Liver (tissue), 10 donors: ENCODE measurements at places on chromosomes 6 and 20. TPM values are rescaled to one million over a fixed set of nuclear protein-coding genes. Genes with fewer than 3 reads are reported as not detected.

DNA sequence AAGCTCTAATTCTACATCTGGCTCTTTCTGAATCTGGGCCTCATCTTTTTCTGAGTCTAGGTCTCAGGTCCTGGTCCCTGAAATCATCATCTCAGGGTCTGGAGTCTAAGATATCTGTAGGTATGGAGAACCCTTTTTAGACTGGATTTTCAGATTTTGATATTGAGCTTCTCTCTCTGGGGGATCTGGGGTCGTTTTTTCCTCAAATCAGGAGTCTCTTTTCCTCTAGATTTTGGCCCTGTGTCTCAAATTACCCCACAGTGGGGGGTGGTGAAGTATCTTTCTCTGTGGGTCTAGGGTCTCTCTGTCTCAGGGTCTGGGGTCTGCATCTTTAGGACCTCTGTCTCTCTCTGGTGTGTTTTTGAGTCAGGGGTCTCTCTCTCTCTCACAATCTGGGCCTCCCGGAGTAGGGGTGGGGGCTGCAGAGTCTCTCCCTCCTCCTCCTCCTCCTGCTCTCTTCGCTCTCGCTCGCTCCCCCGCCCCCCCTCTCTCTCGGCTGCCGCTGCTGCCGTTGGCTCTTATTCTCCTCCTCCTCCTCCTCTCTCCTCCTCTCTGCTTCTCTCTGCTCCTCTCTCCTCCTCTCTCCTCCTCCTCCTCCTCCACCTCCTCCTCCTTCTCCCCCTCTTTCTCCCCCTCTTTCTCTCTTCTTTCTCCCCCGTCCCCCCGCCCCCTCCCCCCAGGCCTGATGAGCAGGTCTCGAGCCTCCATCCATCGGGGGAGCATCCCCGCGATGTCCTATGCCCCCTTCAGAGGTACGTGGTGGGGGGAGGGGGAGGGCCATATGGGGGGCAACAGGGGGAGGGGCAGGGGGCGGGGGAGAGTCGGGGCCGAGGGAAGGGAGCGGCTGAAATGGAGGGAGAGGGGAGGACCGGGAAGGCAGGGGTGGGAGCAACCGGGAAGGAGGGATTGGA lies at the start of gene SYNGAP1:
Gene SYNGAP1, plus strand, starts transcription at position 486 of the 911 bp plus-strand sequence. Its CDS starts 200 bp downstream, at position 686.
- no peaks in the 10 kb centered on the region for H3K27me3 ChIP-seq
- H3K4me3 ChIP-seq, result no peak within 1 kb of the TSS
- H3K4me1 ChIP-seq, result peaks cover 11% of the 10 kb centered on the region
- no peak within 1 kb of the TSS for H3K27ac ChIP-seq
- no peak for DNase-seq
- H3K36me3 ChIP-seq, result peaks cover 8% of the 10 kb centered on the region

- no peak overlapping the region for H3K4me3 ChIP-seq
- H3K27ac ChIP-seq, result no peak overlapping the region
- DNase-seq, result no peak
- peaks cover 6% of the 10 kb centered on the region for H3K4me1 ChIP-seq
- peaks cover 3% of the 10 kb centered on the region for H3K27me3 ChIP-seq
- no peaks in the 10 kb centered on the region for H3K36me3 ChIP-seq
These were observed 42.0 kb downstream of the IRAK1BP1 start for GRCh38 chr6:78909391-78909790.

DNA sequence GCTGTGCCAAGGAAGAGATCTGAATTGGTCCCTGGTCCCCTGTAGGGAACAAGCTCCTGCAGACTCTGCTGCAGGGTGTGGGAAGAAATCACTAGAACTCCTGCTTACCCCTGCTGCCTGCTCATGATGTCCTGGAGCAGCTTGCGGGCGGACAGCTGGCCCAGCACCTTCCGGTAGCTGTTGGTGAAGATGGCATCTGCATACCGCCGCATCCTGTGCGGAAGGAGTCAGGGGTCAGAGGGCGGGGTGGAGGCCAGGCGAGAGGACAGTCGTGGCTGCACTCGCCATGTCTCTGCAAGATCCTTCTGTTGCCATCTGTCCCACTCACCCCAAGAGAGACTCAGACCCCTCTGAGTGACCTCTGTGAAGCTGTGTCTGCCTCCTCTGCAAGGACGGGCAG lies 5.3 kb downstream of the GHRH start:
- no peak overlapping the region for H3K4me3 ChIP-seq
- H3K27me3 ChIP-seq, result peaks cover 9% of the 10 kb centered on the region
- H3K4me1 ChIP-seq, result no peaks in the 10 kb centered on the region

DNA sequence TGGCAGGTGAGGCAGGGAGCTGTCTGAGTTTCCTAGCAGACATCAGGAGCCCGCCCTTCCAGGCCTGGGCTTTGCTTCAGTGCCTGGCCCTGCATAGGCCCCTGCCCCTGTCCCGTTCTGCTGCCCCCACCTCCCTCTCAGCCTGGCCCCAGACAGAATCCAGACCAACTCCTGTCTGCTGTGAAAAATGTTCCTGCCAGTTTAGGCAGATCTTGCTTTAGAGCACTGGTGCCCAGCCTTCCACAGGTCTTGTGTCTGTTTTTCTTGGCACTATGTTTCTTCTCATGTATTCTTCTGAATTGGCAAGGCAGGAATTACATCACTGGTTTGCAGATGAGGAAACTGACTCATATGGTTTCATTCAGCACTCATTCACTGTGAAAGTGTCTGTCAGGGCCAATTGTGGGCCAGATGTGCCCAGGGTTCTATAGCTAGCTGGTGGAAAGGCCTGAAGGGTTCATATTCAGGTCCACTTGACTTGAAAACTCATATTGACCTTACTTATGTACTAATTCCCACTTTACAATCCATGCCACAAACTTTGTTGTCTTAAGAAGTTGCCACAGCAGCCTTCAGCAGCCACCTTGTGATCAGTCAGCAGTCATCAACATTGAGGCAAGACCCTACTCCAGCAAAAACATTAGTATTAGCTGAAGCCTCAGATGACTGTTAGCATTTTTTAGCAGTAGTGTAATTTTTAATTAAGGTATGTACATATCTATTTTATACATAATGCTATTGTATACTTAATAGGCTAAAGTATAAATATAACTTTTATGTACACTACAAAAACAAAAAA lies 40.5 kb downstream of the HLA-F start:
- H3K36me3 ChIP-seq, result no peaks in the 10 kb centered on the region
- peak; percentile 6 for DNase-seq
- no peak overlapping the region for H3K4me3 ChIP-seq
- H3K27me3 ChIP-seq, result no peaks in the 10 kb centered on the region
- H3K4me1 ChIP-seq, result no peaks in the 10 kb centered on the region

- no peaks in the 10 kb centered on the region for H3K36me3 ChIP-seq
- H3K4me1 ChIP-seq, result peaks cover 8% of the 10 kb centered on the region
- no peaks in the 10 kb centered on the region for H3K27me3 ChIP-seq
- no peak overlapping the region for H3K4me3 ChIP-seq
- DNase-seq, result no peak
These were observed 151.2 kb upstream of the BEND3 start for GRCh38 chr6:107266563-107266962.

GRCh38 chr6:37244430-37245310 lies 12.9 kb upstream of the TBC1D22B start:
- H3K36me3 ChIP-seq, result no peaks in the 10 kb centered on the region
- peak; percentile 49 for DNase-seq
- peak overlapping the region; percentile 99 for H3K27ac ChIP-seq
- no peak overlapping the region for H3K4me3 ChIP-seq
- no peaks in the 10 kb centered on the region for H3K27me3 ChIP-seq
- peaks cover 10% of the 10 kb centered on the region for H3K4me1 ChIP-seq

DNA sequence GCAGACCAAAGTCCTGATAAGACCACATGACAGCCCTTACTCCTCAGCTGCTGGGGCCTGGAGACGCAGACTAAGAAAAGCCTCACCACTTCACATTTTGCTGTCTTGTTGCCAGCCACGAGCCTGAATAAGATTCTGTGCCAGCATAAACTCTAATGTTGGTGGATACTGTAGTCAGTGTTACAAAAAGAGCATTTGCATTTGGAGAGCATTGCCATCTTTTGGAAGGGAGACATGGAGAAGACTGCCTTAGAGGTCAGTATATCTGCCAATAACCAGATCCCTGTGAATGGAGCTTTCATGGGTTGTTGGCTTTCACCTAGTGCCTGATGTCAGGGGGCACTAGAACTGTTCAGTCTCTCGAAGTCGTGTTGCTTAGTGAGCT lies 315.2 kb downstream of the ZFAND3 start:
- H3K4me1 ChIP-seq, result no peaks in the 10 kb centered on the region
- H3K36me3 ChIP-seq, result no peaks in the 10 kb centered on the region
- H3K27me3 ChIP-seq, result no peaks in the 10 kb centered on the region

GRCh38 chr20:24722586-24722985 lies 226.5 kb upstream of the CST7 start:
- H3K36me3 ChIP-seq, result no peaks in the 10 kb centered on the region
- no peaks in the 10 kb centered on the region for H3K4me1 ChIP-seq
- no peak overlapping the region for H3K27ac ChIP-seq
- no peak for DNase-seq
- H3K4me3 ChIP-seq, result no peak overlapping the region

DNA sequence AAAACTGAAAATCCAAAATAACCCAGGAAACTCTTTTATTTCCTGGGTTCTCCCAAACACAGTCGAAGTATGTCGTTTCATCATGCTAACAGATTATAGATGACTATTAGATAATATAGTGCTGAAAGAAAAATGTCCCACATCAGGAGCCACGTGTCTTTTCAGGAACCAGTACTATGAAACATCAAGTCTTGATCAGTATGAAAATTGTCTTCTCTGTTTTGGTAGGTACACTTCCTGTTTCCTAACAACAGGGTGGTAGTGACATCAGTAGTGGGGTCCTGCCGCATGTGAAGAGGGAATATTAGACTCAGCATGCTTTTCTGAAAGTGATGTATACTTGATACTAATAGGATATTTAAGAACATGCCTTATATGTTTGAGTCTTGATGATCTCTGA lies 136.7 kb downstream of the HIVEP1 start:
- no peak for DNase-seq
- H3K4me3 ChIP-seq, result no peak overlapping the region
- no peaks in the 10 kb centered on the region for H3K27me3 ChIP-seq
- H3K27ac ChIP-seq, result no peak overlapping the region

- no peak for DNase-seq
- no peak overlapping the region for H3K4me3 ChIP-seq
- no peaks in the 10 kb centered on the region for H3K36me3 ChIP-seq
- H3K4me1 ChIP-seq, result no peaks in the 10 kb centered on the region
- no peak overlapping the region for H3K27ac ChIP-seq
- no peaks in the 10 kb centered on the region for H3K27me3 ChIP-seq
These were observed 174.0 kb upstream of the FBXL4 start for GRCh38 chr6:99121748-99122147.

GRCh38 chr6:102766963-102767362 lies 1373.5 kb downstream of the GRIK2 start:
- H3K27ac ChIP-seq, result no peak overlapping the region
- H3K36me3 ChIP-seq, result no peaks in the 10 kb centered on the region
- no peaks in the 10 kb centered on the region for H3K4me1 ChIP-seq
- DNase-seq, result no peak
- H3K27me3 ChIP-seq, result no peaks in the 10 kb centered on the region

GRCh38 chr6:150586850-150587359 lies 12.8 kb upstream of the PLEKHG1 start:
- no peak overlapping the region for H3K27ac ChIP-seq
- no peak for DNase-seq
- no peaks in the 10 kb centered on the region for H3K27me3 ChIP-seq
- H3K4me3 ChIP-seq, result no peak overlapping the region

- H3K4me1 ChIP-seq, result no peaks in the 10 kb centered on the region
- no peaks in the 10 kb centered on the region for H3K27me3 ChIP-seq
- H3K27ac ChIP-seq, result no peak overlapping the region
- H3K36me3 ChIP-seq, result no peaks in the 10 kb centered on the region
These were observed 173.3 kb downstream of the PTPRK start for GRCh38 chr6:128347123-128347522.

The AP5S1 gene
- total RNA-seq, result 9.2 TPM

The ATP9A gene
- 16.7 TPM for total RNA-seq

The TRMT6 gene
- 3.1 TPM for total RNA-seq

The PNLDC1 gene
- total RNA-seq, result 0.08 TPM

The MCHR2 gene
- total RNA-seq, result not detected
